ENCODE measurements at places on chromosomes 12 and 14.

DNA sequence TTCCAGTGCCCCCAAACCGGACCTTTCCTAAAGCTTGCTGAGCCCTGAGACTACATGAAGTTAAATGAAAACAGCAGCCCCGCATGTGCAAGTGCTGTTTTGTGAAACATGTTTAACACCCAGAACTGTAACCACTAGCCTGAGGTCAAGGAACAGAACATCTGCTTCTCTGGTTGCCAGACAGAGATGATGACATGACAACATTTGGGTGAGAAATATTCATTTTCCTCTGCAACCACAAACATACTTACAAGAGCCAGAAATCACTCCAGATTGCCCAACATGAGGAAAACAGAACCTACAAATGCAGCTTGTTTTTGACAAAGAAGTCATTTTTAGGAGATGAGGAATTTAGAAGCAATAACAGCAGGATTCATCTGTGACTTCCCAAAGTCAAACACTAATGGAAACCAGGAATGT is 110.4 kb downstream of the BCAT1 start:
- no peak for DNase-seq

DNA sequence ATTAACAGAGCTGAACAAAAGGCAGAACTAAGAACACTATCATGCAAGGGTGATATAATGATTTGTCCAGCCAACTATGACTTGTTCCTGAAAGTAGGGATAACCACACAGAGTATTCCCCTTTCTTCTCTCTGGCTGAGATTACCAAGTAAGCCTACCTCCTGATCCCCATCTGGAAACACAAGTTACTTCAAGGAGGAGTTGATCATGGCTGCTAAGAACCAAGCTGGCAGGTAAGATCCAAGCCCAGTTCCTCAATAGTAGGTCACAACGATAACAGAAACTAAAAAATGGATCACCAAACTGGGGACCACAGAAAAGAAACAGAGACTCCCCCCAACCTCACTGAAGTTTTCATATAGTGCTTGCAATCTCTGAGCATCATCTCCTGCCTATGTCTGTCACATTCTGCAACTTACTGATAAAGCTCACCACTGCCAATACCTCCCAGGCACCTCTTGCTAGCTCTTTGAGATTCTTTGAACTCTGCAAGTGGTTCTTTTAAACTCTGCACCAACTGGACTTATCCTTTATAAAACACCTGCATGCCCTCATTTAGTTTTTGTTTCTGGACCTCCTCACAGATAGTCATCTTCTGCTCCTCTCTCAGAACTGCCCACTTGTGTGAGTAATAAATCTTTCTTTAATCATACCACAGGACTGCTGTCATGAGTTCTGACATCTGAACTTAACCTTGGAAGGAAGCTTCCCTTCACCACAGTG is 76.6 kb downstream of the LRP6 start:
- DNase-seq = no peak

DNA sequence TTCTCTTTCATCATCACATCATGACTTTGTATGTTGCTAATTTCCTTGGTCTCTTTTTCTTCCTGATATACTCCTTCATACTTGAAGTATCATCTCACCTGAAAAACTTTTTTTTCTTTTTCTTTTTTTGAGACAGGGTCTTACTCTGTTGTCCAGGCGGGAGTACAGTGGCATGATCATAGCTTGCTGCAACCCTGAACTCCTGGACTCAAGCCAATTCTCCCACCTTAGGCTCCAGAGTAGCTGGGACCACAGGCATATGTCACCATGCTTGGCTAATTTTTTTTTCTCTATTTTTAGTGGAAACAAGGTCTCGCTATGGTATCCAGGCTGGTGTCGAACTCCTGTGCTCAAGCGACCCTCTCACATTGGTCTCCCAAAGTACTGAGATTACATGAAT is 107.6 kb downstream of the RALGAPA1 start:
- no peak for DNase-seq

GRCh38 chr12:103308396-103308795 is 187.4 kb downstream of the C12orf42 start:
- no peak for DNase-seq

DNA sequence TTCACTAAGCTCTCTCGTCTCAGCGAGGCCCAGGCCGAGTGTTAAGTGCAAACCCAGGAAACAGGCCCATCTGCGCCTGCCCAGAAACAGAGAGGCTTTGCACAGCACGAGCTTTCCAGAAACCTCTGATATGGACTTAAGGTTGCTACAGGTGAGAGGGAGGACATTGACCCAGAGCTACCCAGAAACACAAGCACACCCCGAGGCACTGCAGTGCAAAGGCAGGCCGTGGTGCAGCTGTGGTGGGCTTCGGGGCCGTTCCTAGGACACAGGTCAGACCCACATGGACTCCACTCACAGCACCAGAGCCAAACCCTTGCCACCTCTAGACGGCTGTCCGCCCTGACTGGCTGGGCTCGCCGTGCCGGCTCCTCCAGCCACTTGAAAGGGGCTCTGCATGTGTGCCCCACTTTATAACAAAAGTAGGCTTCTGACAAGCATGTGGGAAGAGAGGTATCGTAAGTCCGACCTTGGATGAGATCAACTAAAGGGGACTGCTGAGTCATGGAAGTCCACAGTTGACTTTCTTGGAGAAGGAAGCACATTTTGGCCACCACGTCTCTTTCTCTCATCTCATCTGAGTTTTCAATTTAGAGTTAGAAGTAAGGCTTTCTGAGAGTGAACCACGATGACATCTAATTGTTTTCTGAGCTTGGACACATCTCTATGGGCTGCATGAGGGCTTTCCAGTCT is 38.2 kb downstream of the CACNA2D4 start:
- DNase-seq = no peak

DNA sequence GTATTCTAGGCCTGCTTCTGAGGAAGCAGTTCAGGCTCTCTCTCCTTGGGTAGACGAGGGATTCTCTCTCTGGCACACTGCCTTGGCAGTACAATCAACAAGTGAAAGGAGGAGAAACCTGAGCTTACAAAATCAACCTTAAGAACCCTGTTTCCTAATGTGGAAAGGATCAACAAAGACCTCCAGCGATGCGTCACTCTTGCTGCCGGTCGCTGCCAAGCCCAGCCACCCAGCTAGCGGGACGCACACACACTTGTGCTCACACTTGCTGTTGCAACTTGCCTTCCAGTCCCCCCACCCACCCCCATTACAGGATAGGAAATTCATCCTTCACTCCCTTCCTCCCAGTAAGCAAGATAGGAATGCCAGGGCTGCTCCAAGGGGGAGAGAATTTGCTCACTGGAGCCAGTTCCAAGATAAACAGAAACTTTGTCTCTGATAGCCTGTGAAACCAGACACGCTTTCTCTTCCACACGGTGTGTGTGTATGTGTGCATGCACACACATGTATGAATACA is 144.3 kb downstream of the BCL11B start:
- DNase-seq = no peak

- DNase-seq = no peak
Observed at GRCh38 chr12:71749666-71750065, 5.0 kb upstream of the RAB21 start.

DNA sequence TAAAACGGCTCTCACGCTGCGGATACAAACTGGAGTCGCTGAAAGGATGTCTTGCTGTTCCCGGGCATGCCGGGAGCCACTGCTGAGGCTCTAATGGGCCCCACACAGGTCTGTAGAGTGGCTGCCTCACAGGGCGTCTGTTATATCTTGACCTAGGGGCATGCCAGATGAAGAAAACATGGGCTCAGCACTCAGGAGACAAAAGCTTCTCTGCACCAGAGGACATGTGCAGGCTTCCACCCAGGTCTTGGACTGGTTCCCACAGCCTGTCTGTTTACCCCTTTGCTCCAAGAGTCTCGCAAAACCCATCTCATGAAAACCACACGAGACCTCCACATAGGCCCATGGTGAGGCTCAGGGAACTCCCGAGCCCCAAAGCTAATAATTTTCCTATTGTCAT is 134.2 kb downstream of the RPS29 start:
- no peak for DNase-seq

DNA sequence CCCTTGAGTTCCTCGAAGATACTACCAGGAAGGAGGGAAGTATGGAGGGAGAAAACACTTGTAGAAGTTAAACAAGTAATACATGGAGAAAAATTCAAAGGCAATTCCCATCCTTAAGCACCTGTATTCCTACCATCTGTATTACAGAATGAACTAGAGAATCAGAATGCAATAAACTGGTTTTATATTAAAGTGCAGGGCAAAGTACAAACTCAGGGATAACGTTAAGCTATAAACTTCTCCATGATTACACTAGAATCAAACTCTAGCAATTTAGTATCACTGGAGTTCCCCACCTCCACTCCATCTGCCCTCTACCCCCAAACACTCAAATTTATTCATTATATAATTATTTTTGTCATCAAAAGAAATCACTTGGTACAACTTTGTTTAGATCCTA is 13.1 kb downstream of the PAWR start:
- DNase-seq = no peak

GRCh38 chr12:47105914-47106674 is 26.3 kb upstream of the AMIGO2 start:
- peak; percentile 56 for DNase-seq

DNA sequence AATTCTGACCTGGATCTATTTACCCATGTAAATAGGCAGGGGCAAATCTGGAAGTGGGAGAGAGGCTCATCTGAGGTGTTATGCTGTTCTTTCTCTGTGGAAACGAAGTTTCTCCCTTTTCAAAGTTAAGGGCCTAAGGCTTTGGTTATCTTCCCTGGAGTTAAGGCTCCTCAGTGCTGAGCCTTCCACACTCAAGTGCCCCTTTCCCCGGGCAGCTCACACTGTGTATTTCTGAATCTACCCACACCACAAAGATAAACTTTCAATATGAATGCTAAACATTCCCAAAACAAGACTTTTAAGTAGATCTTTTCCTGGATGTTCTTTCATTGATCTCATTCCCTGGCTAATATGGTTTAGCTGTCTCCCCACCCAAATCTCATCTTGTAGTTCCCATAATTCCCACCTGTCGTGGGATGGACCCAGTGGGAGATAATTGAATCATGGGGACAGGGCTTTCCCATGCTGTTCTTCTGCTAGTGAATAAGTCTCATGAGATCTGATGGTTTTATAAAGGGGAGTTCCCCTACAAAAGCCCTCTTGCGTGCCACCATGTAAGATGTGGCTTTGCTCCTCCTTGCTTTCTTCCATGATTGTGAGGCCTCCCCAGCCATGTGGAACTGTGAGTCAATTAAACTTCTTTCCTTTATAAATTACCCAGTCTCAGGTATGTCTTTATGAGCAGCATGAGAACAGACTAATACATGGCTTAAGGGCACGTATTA is 251.1 kb downstream of the NAV3 start:
- DNase-seq = no peak

GRCh38 chr12:66627270-66627987 is 51.4 kb downstream of the GRIP1 start:
- no peak for DNase-seq

DNA sequence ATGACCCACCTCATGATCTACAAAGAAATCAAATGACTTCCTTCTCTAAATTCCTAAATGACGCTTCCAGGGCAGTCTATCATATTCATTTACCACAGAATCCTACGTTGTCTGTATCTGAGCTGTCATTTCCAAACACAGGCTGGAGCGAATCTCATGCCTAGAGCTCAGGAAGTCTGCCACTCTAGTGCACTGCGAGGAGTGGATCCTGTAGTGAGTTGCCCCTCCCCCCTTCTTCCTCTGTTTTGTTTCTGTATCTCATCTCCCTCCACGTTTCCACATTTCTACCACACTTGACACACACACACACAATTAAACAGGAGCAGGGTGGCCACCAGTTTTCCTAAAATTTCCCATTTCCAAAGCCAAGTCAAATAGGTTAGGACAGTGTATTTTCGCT is 415.4 kb upstream of the PRICKLE1 start:
- no peak for DNase-seq

GRCh38 chr14:22781301-22781991 is 15.0 kb downstream of the OXA1L start:
- no peak for DNase-seq

DNA sequence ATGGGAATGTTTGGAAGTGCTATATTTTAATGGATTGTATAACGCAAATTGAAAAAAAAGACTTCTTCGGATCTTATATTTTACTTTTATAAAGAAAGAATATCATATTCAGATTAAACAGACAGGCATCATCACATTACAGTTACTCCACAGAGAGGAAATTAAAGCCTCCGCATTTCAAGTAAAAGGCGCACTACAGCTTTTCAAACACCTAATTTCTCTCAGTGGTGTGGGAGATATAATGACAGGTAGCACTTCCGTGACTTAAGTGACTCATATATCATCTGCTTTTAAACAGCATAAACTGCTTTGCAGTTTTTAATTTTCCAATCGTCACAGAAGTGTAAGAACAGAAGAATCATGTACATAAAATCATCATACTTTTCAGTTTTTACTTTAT is 751.4 kb downstream of the FSCB start:
- no peak for DNase-seq

DNA sequence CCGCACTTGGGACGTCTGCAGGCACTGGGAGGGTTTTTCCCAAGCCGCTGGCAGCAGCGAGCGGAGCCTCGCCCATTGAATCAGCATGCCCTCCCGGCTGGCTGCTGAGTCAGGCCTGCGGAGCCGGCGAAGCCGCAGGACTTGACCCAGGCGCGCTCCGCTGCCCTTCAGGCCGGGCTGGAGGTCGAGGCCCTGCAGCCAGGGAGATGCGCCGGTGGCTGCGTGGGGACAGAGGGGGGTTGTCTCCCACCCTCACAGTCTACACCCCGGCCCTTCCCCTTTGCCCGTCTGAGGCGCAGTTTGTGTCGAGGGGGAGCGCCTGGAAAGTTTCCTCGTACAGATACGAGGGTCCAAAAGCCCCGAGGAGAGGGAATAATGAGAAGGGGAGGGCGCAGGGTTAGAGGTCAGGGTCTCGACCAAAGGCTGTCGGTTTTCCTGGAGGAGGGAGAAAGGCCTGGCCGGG is 759 bp upstream of the KLC1 start:
- no peak for DNase-seq

DNA sequence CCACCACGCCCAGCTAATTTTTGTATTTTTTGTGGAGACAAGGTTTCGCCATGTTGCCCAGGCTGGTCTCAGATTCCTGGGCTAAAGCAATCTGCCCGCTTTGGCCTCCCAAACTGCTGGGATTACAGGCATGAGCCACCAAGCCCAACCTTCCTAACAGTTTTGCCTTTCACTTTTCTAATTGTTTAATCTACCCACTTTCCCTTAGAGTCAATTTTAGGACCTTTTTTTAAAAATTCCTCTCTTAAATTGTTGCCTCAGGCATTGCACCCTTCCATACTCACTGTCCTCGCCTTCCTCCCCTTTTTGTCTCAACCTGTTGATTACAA is 11.5 kb downstream of the ZFHX2 start:
- no peak for DNase-seq

GRCh38 chr12:131636266-131636665 is 74.6 kb upstream of the SFSWAP start:
- no peak for DNase-seq

DNA sequence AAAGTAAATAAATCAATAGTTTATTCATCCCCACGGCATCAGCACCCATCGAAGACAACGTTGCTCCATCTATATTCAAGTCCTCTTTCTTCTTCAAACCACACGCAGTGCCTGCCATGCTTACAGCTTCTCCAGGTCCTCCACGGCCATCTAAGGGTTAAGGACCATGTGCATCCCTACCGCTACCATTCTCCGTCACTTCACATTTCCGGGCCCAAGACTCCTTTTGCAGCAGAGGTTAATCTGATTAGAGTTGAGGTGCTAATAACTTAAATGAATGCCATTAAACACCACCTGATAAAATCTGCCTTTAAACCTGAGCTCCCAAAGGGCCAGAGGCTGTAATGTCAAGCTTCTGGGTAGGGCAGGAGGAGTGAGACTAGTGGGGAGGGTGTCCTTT is 79.7 kb upstream of the CCND2 start:
- DNase-seq = no peak

GRCh38 chr12:103495469-103496456 is at the start of gene C12orf42:
Gene C12orf42 (minus strand): TSS chr12:103495968. CDS start chr12:103478426, 17,542 bp downstream.
- DNase-seq = peak; percentile 86

GRCh38 chr12:124513297-124513867 is 54.0 kb downstream of the NCOR2 start:
- DNase-seq = no peak

Measured in NCI-H510A (cell line).